A673 (cell line): ENCODE measurements at places on chromosomes 16 and 17. TPM values are rescaled to one million over a fixed set of nuclear protein-coding genes. Genes with fewer than 3 reads are reported as not detected.
A peak's percentile ranks its signal among the peaks of the same experiment; 100 is the strongest.

DNA sequence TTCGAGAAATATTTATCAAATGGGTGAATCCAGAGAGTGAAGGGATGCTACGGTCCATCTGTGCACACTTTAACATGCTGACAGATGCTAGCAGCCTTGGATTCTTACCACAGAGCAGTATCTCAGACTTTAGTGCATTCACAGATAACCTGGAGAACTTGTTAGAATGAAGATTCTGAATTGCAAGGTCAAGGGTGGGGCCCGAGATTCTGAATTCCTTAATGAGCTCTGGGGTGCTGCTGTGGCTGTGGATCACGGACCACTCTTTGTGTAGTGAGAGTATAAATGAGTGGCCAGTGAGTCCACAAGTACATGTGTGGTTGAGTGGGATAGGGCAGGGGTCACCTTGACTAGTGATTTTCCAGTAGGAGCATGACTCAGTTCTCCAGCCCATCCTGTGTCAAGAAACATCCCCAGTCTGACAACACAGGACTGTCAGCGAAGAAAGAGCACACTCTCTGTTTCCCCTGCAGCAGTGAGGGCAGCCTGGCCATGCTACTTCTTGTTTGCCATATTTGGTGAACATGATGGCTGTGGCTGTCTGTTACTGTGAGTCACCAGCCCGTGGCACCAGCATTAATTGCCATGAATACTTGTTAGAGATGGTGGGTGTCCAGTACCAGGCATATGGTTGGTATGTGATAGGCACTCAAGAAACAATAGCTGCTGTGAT is 13.0 kb upstream of the SALL1 start:
- no peaks in the 10 kb centered on the region for H3K4me1 ChIP-seq
- no peaks in the 10 kb centered on the region for H3K36me3 ChIP-seq
- no peak overlapping the region for H3K27ac ChIP-seq
- peak; percentile 38 for DNase-seq

The MIS12 gene
- 30.6 and 33.9 TPM in 2 replicates for total RNA-seq

The TPSG1 gene
- not detected in 2 replicates for total RNA-seq

The KRT25 gene
- 0.28 and 0.42 TPM in 2 replicates for total RNA-seq

The ADPRM gene
- 8.4 and 9.2 TPM in 2 replicates for total RNA-seq
